Activated naive CD8-positive, alpha-beta T cell treated with anti-CD3 and anti-CD28 coated beads, Interleukin-2, amount 10 ng/mL, durations not matched to agents 7 days and 5 days (primary cell): ENCODE measurements at places on chromosomes 4 and X. TPM values are rescaled to one million over a fixed set of nuclear protein-coding genes. Genes with fewer than 3 reads are reported as not detected.
A peak's percentile ranks its signal among the peaks of the same experiment; 100 is the strongest.

The RIPPLY1 gene
- total RNA-seq: not detected

DNA sequence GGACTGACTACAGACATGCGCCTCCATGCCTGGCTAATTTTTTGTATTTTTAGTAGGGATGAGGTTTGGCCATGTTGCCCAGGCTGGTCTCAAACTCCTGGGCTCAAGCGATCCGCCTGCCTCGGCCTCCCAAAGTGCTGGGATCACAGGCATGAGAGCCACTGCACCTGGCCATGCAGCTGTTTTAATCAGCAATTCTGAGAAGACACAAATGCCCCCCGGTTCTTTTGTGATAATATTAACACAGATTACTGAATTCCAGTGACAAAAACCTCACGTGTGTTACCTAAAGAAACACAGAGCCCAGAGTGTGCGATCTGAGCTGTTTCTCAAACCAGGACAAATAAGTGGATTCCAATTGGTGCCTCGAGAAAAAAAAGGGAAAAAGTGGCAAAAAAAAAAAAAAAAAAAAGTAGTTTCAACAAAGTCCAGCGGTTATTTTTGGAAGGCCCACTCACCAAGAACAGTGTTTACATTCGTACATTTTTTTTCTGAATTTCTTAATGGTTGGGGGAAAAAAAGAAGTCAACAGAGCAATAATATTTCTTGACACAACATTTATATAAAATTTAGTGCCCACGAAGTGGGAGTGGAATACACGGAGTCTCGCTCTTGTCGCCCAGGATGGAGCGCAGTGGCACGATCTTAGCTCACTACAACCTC lies 17.2 kb downstream of the DHRSX start:
- peaks cover 13% of the 10 kb centered on the region for H3K36me3 ChIP-seq
- DNase-seq: no peak
- no peaks in the 10 kb centered on the region for H3K4me1 ChIP-seq
- H3K27ac ChIP-seq: no peak overlapping the region
- H3K27me3 ChIP-seq: no peaks in the 10 kb centered on the region

GRCh38 chr4:111689214-111689613 lies 456.0 kb upstream of the FAM241A start:
- no peaks in the 10 kb centered on the region for H3K27me3 ChIP-seq
- H3K36me3 ChIP-seq: no peaks in the 10 kb centered on the region
- DNase-seq: no peak
- no peaks in the 10 kb centered on the region for H3K4me1 ChIP-seq

GRCh38 chr4:38902695-38903094 lies 35.1 kb downstream of the FAM114A1 start:
- H3K27ac ChIP-seq: no peak overlapping the region
- no peaks in the 10 kb centered on the region for H3K36me3 ChIP-seq
- peaks cover 6% of the 10 kb centered on the region for H3K27me3 ChIP-seq

The UGT2B15 gene
- total RNA-seq: not detected

The ADH1A gene
- not detected for total RNA-seq

GRCh38 chr4:54517781-54518444 lies 139.8 kb upstream of the KIT start:
- no peak overlapping the region for H3K4me3 ChIP-seq
- DNase-seq: no peak
- H3K36me3 ChIP-seq: no peaks in the 10 kb centered on the region
- H3K27me3 ChIP-seq: no peaks in the 10 kb centered on the region
- H3K27ac ChIP-seq: no peak overlapping the region
- no peaks in the 10 kb centered on the region for H3K4me1 ChIP-seq

GRCh38 chrX:143378851-143379250 lies 138.4 kb downstream of the SPANXN3 start:
- no peaks in the 10 kb centered on the region for H3K27me3 ChIP-seq
- no peaks in the 10 kb centered on the region for H3K36me3 ChIP-seq
- H3K4me1 ChIP-seq: no peaks in the 10 kb centered on the region
- no peak overlapping the region for H3K27ac ChIP-seq

GRCh38 chrX:896256-896655 lies 265.7 kb downstream of the SHOX start:
- H3K27ac ChIP-seq: no peak overlapping the region
- H3K4me3 ChIP-seq: no peak overlapping the region
- peaks cover under 1% of the 10 kb centered on the region for H3K36me3 ChIP-seq

DNA sequence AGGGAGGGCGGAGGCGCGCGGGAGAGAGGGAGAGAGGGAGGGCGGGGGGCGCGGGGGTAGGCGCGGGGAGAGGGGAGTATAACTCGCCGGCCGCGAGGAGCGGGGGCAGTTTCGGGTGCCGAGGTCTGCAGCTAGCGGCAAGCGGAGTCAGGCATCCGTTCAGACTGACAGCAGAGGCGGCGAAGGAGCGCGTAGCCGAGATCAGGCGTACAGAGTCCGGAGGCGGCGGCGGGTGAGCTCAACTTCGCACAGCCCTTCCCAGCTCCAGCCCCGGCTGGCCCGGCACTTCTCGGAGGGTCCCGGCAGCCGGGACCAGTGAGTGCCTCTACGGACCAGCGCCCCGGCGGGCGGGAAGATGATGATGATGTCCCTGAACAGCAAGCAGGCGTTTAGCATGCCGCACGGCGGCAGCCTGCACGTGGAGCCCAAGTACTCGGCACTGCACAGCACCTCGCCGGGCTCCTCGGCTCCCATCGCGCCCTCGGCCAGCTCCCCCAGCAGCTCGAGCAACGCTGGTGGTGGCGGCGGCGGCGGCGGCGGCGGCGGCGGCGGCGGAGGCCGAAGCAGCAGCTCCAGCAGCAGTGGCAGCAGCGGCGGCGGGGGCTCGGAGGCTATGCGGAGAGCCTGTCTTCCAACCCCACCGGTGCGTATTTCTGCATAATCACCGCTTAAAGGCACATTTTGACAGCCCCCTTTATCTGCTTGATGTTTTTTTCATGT lies at the start of gene POU4F2:
TSS of gene POU4F2 (plus strand) at position 108 of the 720 bp plus-strand sequence. CDS start at position 356, 248 bp downstream.
- peak within 1 kb of the TSS; percentile 57 for H3K4me3 ChIP-seq
- H3K4me1 ChIP-seq: peaks cover 10% of the 10 kb centered on the region
- DNase-seq: peak; percentile 41
- peaks cover 1% of the 10 kb centered on the region for H3K36me3 ChIP-seq

DNA sequence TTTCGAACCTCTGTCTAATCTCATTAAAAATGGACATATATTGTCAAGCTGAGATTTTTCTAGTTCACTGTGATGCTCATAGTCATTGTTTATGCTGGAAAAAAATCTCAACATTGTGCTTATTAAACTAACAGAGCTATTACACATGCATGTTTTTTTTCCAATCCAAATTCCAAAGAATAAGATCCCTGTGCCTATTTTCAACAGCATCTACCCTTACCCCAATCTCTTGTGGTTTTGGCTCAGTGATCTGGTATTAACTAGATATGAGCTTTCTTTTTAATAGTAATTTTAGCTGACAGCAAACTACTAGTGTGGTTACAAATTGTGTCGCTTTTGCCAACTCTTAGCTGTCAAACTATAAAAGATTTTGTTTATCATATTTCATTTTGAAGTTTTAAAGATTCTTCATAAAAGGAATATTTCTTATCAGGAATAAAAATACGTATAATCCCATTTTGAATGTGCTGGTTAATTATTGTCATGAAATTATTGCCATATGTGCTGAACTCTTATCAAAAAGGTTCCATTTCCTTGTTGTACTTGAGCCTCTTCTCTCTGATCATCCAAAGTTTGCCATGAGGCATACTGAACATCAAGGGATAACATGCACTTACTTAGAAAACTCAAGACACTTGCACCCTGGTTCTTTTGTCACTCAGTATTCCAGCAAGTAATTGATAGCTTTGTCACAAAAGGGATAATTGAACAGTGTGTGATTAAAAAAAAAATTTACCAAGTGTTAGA lies 241.2 kb downstream of the ARHGAP24 start:
- H3K27ac ChIP-seq: no peak overlapping the region
- H3K4me3 ChIP-seq: no peak overlapping the region

DNA sequence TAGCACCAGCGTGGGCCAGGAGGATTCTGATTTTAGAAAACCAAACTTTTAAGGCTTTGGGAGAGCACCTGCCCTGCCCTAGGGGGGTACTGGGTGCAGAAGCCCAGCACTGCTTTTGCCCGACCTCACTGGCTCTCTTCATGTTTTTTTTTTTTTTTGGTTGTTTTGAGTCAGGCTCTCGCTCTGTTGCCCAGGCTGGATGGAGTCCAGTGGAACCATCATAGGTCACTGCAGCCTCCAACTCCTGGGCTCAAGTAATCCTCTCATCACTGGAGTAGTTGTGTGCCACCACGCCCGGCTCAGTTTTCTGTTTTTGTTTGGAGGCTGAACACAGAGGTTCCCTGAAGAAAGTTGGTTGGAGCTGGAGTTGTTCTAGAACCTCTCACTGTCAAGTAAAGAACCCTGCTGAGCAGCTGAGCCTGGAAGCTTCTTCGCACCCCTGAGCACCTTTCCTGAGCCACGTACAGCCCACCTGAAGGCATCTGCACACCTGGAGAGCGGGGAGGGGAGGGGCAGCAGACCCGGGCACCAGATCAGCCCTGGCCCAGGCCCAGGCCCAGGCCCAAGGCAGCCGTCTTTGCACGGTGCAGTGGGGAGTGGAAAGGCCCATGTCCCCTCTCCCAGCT lies 49.5 kb downstream of the SHROOM2 start:
- H3K4me3 ChIP-seq: no peak overlapping the region
- H3K4me1 ChIP-seq: peaks cover 4% of the 10 kb centered on the region
- no peak overlapping the region for H3K27ac ChIP-seq
- no peak for DNase-seq

The ADAMTS3 gene
- not detected for total RNA-seq

DNA sequence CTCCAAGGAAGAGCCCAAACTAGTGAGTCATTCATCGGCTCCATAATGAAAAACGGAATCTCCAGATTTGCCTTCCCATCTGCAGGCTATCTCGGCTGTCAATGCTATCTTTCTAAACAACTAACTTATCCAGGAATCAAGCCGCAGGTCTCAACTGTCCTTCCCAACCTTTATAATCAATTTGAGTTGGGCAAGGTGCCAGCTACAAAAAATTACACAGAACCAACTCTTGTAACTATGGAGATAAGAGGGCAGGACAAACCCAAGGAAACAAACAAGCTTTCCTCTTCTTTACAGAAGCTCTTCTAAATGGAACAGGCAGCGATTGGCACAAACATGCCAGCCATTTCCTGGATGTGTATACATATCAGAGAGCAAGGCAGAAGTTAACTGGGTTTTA lies 61.2 kb upstream of the RAI2 start:
- no peak for DNase-seq
- H3K27ac ChIP-seq: no peak overlapping the region
- H3K27me3 ChIP-seq: no peaks in the 10 kb centered on the region
- no peak overlapping the region for H3K4me3 ChIP-seq
- peaks cover 9% of the 10 kb centered on the region for H3K4me1 ChIP-seq

- no peak overlapping the region for H3K4me3 ChIP-seq
- H3K27me3 ChIP-seq: no peaks in the 10 kb centered on the region
- H3K27ac ChIP-seq: no peak overlapping the region
Observed at GRCh38 chr4:159823743-159824142, 720.9 kb downstream of the RAPGEF2 start.

- H3K27me3 ChIP-seq: no peaks in the 10 kb centered on the region
- DNase-seq: no peak
- no peak overlapping the region for H3K4me3 ChIP-seq
- H3K27ac ChIP-seq: no peak overlapping the region
- H3K4me1 ChIP-seq: peaks cover 44% of the 10 kb centered on the region
- H3K36me3 ChIP-seq: peaks cover 8% of the 10 kb centered on the region
Observed at GRCh38 chr4:113637363-113637762, 124.2 kb downstream of the CAMK2D start.

DNA sequence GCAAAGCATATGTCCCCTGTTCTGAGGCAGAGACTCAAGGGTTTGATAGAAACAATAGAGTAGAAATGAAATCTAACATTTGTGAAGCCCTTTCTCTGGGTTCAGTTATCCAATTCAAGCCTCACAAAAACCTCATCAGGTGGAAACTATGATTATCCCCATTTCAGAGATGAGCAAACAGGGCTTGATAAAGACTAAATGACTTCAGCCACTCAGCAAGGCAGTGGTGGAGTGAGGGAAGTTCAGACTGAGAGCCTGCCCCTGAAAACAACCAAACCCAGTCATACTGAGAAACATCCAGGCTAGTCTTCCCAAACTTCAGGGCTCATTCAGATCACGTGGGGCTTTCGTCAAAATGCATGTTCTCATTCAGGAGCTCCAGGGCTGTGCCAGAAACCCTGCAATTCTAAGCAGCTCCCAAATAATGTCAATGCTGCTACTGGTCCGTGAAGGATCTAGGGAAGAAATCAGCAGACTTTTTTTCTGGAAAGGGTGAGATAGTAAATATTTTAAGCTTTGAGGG lies 109.6 kb upstream of the KIT start:
- H3K4me1 ChIP-seq: no peaks in the 10 kb centered on the region
- H3K36me3 ChIP-seq: no peaks in the 10 kb centered on the region
- no peak overlapping the region for H3K27ac ChIP-seq
- DNase-seq: no peak
- peaks cover 2% of the 10 kb centered on the region for H3K27me3 ChIP-seq
- H3K4me3 ChIP-seq: no peak overlapping the region

DNA sequence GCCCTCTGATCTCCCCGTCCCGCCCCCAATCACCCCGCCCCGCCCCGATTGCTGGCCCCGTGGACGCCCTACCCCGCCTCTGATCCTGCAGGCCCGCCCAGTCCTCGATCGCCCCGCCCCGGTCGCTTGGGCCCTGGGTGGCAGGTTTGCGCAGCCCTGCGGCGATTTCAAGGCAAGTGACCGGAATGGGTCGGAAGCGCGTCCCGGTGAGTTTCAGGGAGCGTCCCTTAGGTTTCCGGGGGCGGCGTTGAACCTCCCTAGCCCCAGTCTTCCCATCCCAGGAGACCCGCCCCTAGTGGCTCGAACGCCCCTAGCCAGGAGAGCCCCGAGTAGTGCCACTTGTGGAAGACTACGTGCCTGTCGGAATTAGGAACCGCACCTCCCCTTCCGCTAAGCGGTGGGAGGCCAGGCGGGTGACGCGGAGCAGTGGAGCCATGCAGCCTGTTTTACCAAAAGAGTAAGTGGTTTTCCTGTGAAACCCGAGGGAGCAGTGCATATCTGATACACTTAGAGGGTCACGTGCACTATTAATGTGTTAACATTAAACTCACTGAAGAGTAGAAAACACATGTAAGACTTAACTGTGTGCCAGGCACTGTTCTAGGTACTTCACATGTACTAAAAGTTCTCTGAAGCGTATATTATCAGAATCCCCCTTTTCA lies 354 bp upstream of the TEC start:
- no peaks in the 10 kb centered on the region for H3K27me3 ChIP-seq
- peaks cover 21% of the 10 kb centered on the region for H3K4me1 ChIP-seq

The RLIM gene
- 40.7 TPM for total RNA-seq
